ENCODE measurements at places on chromosomes 2 and 18.

GRCh38 chr2:38214209-38214717 lies 138.3 kb upstream of the CYP1B1 start:
- no peak for DNase-seq

- no peak for DNase-seq
Observed at GRCh38 chr2:165601928-165602521, 132.5 kb downstream of the CSRNP3 start.

- DNase-seq = no peak
Observed at GRCh38 chr2:218010140-218010983, 7.6 kb upstream of the TNS1 start.

- DNase-seq = peak; percentile 63
Observed at GRCh38 chr2:112885506-112885902, 25.5 kb upstream of the IL37 start.

GRCh38 chr2:149661844-149662243 lies 74.3 kb upstream of the MMADHC start:
- DNase-seq = no peak

- DNase-seq = peak; percentile 33
Observed at GRCh38 chr2:86216575-86217555, 17.6 kb downstream of the MRPL35 start.

- DNase-seq = no peak
Observed at GRCh38 chr18:62396381-62396780, 71.3 kb downstream of the TNFRSF11A start.

GRCh38 chr18:71223486-71223885 lies 934.6 kb downstream of the SOCS6 start:
- no peak for DNase-seq

- no peak for DNase-seq
Observed at GRCh38 chr18:74396171-74397169, 60.6 kb downstream of the DIPK1C start.

- DNase-seq = no peak
Observed at GRCh38 chr2:205695460-205695991, 13.2 kb downstream of the NRP2 start.

- DNase-seq = peak; percentile 76
Observed at GRCh38 chr2:58042486-58042970, 4.1 kb upstream of the VRK2 start.

DNA sequence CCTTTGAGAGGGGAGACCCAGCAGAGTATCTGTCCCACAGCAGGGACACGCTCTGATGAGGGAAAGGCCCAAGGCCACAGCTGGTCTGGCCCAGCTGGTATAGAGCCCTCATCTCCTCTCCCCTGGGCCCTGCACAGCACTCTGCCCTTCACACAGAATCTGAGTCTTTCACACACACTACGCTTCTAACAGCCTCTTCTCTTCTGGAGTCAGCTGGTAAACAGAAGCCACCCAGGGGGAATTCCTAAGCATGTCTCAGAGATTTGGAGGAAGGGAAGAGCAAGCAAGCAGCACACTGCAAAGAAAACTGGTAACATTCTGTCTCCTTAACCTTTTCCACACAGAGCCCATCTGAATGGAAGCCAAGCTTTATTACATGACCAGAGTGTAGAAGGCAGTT lies 121.1 kb upstream of the ACAA2 start:
- DNase-seq = no peak

GRCh38 chr2:57987835-57988573 lies 58.6 kb upstream of the VRK2 start:
- DNase-seq = no peak

DNA sequence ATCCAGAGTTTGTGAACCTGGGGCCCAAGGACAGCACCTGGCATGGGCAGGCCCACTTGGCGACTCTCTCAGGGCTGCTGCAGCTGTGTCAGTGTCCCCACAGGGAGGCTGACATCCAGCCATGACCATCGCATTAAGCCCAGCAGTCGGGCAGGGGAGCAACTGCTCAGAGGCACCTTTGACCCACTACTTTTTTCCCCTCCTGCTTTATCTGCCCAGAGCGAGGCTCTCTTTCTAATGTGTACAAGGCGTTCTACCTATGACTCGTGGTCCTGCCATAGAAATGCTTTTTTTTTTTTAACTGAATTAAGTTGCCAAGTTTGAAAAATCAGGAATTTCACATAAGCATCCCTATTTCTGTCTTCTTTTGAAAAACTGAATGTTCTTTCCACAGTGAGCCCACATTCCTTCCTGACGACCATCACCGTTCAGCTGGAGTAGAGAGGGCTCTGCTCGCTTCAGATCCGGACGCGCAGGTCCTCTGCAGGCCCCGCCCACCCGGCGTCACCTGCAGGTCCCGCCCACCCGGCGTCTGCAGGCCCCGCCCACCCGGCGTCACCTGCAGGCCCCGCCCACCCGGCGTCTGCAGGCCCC lies 403 bp upstream of the CLUL1 start:
- DNase-seq = no peak

- DNase-seq = no peak
Observed at GRCh38 chr18:2939317-2939716, 73.6 kb downstream of the LPIN2 start.

DNA sequence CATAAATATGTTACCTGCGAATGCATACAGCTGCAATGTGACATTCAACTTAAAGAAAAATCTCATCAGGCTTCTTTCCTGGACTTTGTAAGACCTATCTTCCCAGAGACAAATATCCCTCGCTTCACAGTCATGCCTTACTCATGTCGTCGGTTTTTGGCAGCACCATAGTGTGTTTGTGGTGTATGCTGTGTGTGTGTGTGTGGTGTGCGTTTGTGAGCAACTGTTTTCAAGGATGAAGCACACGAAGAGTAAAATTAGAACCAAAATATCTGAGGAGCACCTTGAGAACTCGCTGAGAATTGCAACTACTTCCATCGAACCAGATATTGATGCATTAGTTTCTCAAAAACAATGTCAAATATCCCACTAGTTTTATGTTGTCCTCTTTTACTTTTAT lies 56.9 kb downstream of the ASB1 start:
- DNase-seq = no peak

DNA sequence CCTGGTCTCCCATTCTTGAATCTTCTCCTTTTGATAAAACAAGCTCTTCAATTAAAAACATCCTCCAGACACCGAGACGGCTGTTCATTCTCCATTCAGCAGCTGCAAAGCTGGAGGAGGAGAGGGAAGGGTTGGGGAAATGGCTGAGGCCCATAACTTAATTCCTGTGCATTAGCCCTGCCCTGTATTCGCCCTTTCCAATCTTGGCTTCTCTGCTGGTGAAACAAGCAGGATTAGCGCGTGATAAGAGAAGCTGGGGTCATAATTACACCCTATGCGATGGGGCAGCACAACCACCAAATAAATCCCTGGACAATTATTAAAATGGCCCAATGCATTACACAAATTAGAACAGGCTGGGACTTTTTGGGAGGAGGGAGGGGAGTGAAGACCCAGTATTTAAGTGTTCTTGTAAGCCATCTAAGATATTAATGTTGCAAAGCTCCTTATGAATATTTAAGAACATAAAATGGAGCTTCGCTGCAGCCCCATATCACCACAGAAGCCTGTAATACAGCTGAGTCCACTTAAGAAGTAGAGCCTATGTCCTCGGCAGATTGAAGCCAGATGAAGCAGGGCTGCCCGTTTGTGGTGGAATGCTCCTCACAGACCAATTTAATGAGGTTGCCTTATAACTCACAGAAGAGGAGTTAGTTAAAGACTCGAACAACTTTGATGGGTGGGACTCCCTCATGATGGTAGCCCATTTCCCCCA lies 176.6 kb upstream of the SKOR2 start:
- DNase-seq = no peak

GRCh38 chr2:7375901-7376300 lies 458.7 kb downstream of the RNF144A start:
- no peak for DNase-seq

- DNase-seq = no peak
Observed at GRCh38 chr2:156099382-156099781, 233.1 kb downstream of the NR4A2 start.

GRCh38 chr2:128032092-128032491 lies 4.2 kb upstream of the SAP130 start:
- no peak for DNase-seq

Data from HS-5 (cell line).